Epithelial cell of alveolus of lung (primary cell): ENCODE measurements at places on chromosomes 2 and 18. TPM values are rescaled to one million over a fixed set of nuclear protein-coding genes. Genes with fewer than 3 reads are reported as not detected.

Gene ABCB11
- total RNA-seq = not detected in 2 replicates

Gene SOX11
- 9.6 and 21.8 TPM in 2 replicates for total RNA-seq

Gene AQP12B
- not detected in 2 replicates for total RNA-seq

Gene BMP10
- total RNA-seq = not detected in 2 replicates

Gene MC4R
- not detected in 2 replicates for total RNA-seq

Gene LYPD1
- total RNA-seq = 0.64 and 26.1 TPM in 2 replicates

Gene XIRP2
- total RNA-seq = under 0.01 and 0.65 TPM in 2 replicates

Gene TUBA4B
- not detected in 2 replicates for total RNA-seq

Gene NEU4
- total RNA-seq = 0.08 TPM in 1 of 2 replicates, not detected in the other

Gene DSG1
- total RNA-seq = not detected in 2 replicates

Gene NEU2
- not detected in 2 replicates for total RNA-seq

Gene SPHKAP
- total RNA-seq = 0.08 and 0.26 TPM in 2 replicates

Gene ALK
- total RNA-seq = not detected in 2 replicates

Gene SLC1A4
- 2.5 and 21.2 TPM in 2 replicates for total RNA-seq

Gene SCN1A
- total RNA-seq = not detected in 2 replicates

Gene IL36A
- total RNA-seq = not detected in 2 replicates

Gene SETBP1
- 1.8 and 10.4 TPM in 2 replicates for total RNA-seq

Gene IL36G
- not detected in 2 replicates for total RNA-seq

Gene NPPC
- not detected in 2 replicates for total RNA-seq

Gene PCGF1
- 8.5 and 15.8 TPM in 2 replicates for total RNA-seq

Gene WDR35
- 5.9 and 10.1 TPM in 2 replicates for total RNA-seq

Gene ABI2
- total RNA-seq = 40.0 and 54.1 TPM in 2 replicates

Gene NAT8
- total RNA-seq = not detected in 2 replicates

Gene OSBPL1A
- total RNA-seq = 21.2 and 23.5 TPM in 2 replicates

Gene COL5A2
- 427 and 529 TPM in 2 replicates for total RNA-seq

Gene FTCDNL1
- total RNA-seq = 0.39 TPM in 1 of 2 replicates, not detected in the other

Gene TRMT61B
- 6.9 and 13.7 TPM in 2 replicates for total RNA-seq
